Erythroblast (primary cell): ENCODE measurements at places on chromosomes 7 and 10.
A peak's percentile ranks its signal among the peaks of the same experiment; 100 is the strongest.

DNA sequence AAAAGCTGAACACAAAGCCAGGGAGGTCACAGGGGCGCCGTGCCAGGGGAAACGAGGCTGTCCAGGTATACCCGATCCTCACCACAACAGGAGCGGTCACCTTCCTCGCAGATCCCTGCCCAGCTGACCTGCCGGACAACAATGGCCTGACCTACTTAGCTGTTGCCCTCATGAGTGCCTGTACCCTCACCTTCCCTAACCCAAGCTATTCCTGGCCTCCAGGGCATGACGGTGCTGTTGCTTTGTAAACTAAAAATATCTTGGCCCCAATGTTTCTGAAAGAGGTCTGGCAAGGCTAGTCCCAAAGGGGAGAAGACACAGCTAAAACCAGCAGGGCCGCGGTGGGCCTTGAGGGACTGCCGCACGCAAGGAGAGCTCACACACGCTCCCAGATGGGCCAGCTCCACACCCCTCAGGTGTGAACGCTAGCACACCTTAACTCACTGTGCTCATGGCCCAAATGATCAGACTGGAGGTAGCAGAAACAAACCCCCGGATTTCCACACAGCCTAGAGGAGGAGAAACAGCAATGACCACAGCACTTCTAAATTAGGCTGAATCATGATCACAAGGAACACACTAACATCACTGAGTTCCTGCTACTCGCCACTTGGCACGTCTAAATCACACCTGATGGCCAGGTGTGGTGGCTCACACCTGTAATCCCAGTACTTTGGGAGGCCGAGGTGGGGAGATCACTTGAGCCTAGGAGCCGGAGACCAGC is 66.3 kb upstream of the CYTH3 start:
- no peak for DNase-seq

DNA sequence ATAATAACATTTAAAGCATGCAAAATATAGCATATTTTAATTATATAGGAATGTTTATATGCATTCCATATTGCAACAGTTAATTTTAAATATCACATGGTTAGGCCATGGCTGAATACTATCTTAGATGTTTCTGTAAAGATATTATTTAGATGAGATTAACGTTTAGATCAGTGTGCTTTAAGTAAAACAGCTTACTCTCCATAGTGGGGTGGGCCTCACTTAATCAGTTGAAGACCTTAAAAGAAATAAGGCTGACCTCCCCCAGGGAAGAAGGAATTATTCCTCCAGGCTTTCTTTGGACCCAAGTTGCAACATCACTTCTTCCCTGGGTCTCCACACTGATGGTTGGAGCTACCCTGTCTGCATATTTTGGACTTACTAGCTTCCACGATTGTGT is 1246.5 kb downstream of the TYW1 start:
- DNase-seq, result no peak

DNA sequence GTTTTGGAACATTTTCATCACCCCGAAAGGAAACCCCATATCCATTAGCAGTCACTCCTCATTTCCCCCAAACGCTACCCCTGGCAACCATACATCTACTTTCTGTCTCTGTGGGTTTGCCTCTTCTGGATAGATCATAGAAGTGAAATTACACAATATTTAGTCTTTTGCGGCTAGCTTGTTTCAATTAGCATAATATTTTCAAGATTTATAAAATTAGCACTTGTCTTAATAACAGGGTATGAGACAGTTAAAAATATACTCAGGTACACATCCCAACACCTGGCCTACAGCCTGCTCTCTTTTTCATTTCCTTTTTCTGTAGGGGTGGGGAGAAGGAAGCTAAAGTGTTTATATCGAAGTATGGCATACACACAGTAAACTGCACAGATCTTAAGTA is 81.4 kb upstream of the LRGUK start:
- DNase-seq, result no peak

GRCh38 chr7:135723411-135723810 is 4.6 kb downstream of the SLC13A4 start:
- peak; percentile 53 for DNase-seq

DNA sequence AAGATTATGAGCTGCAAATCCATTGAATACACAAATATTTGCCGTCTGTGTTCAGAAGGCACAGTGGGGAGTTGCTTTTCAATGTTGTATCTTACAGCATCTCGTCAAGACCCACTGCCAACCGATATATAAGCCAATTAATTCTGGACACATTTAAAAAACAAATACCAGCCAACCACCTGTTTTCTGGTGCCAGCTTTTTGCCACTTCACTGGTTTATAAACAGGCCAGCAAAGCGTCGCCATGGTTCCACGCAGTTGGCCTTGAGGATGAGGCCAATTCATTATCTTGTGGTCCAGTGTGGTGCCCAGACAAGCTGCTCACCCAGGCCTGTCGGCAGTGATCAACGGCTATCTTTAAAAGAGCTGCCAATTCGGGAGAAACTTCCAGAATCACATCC is 321.0 kb downstream of the TCERG1L start:
- DNase-seq, result no peak

DNA sequence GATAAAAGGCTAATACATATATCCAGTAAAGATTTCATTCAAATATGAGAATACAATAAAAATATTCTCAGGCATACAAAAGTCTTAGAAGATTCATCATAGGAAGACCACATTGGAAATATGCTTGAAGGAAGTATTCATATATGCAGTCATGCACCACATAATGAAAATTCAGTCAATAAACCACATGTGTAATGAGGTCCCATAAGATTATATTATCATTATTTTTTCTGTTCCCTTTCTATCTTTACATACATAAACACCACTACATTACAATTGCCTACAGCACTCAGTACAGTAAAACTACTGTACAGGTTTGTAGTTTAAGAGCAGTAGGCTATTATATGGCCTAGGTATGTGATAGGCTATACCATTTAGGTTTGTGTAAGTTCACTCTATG is 111.6 kb downstream of the PRTFDC1 start:
- DNase-seq, result no peak

DNA sequence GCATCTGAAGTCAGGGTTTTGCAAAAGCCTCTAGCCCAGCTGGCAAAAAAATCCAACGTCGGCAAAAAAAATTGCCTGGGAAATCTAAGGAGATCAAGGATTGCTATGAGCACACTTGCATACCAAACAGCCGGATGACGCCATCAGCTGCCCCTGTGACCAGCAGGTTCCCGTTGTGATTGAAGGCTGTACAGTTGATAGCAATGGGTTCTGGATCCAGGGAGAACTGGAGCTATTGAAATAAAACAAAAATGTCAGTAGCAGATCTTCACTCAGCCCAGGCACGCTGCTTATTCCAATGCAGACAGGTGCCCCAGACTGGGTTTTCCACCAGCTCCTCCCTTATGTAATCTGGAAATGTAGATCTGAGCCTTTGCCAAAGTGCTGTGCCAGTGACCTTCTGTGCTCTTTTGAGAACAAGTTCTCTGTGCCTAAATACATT is 18.7 kb upstream of the CYREN start:
- DNase-seq, result no peak
